ENCODE measurements at places on chromosomes 4 and X.
A peak's percentile ranks its signal among the peaks of the same experiment; 100 is the strongest.

DNA sequence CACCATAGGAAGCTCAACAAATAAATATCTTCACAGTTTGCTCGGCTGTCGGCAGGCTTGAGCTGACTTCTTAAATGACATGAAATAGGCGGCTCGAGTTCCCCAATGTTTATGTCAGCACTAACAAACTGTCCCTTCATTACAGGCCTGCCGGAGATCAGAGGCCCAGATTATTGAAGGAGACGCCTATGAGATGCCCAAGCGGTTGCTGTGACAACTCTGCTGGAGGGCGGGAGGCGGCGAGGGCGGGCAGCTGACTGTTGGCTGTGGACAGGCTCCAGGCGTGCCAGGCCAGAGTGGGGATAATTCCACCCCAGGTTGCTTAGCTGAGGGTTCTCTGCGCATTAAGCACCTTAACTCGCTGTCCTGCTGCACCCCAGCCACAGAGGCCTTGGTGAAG, 39.2 kb upstream of the MSX1 start:
- no peaks in the 10 kb centered on the region for H3K27me3 ChIP-seq
- H3K4me3 ChIP-seq, result no peak overlapping the region

DNA sequence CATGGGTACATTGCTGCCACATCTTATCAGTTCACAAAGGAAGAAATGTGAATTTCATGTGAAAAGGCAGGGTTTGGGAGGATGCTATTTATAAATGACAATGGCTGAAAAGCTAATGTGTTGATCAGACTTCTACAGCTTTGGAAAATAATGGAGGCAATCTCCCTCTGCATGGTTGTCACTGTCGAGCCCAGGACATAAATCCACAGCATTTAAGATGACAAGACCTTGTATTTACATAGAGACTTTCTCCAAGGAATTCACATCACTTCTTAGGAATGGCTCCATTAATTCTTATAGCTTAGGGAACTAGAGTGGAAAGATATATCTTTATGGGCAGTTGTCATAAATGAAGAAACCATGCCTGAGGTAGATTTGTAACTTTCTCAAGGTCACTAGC, 66.7 kb downstream of the CBLL2 start:
- no peaks in the 10 kb centered on the region for H3K4me1 ChIP-seq
- no peak for DNase-seq
- H3K27ac ChIP-seq, result no peak overlapping the region

DNA sequence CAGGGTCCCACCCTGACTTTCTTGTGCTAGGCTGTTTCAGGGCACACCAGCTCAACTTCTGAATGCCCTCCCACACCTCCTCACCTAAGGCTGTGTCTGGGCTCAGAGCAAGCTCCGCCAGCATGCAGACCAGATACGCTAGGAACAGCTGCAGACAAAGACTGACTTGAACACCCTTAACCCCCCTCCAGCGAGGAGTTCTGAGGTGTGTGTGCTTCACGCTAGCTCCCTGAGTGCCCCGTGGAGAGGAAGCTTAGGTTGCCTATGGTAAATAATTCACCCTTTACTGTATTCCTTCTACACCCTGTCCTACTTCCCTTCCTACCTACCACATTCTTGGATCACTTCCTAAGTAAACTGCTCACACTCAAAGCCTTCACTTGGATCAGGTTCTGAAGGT, 115.0 kb downstream of the VCX3B start:
- H3K27me3 ChIP-seq, result no peaks in the 10 kb centered on the region
- no peaks in the 10 kb centered on the region for H3K36me3 ChIP-seq

DNA sequence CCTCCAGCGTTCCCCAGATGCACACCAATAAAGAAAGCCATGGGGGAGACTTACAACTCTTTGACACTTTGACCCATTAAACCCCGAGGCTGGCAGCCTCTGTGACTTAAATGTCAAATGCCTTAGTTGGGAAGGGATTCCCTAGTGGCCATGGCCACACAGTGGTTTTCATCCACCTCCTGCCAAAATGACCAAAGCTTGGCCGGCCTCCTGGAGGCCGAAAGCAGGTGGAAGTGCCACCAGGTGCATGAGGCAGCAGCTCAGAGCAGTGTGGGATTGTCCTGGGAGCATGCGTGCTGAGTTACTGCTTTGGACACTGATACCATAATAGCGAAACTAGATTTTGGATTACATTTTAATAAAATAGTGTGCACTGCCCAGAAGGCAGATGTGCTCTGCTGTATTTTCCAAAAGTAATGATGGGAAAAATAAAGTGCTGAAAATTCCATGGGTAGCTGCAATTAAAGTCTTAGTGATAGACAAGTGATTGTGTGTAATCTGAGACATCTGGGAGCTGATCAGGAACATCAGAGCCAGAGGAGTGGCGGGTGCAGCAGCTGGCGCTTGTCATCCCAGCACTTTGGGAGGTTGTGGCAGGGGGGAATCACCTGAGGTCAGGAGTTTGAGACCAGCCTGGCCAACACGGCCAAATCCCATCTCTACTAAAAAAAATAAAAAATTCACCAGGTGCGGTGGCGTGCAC, 39.8 kb upstream of the TADA2B start:
- no peak overlapping the region for H3K4me3 ChIP-seq
- H3K27ac ChIP-seq, result no peak overlapping the region
- peaks cover 55% of the 10 kb centered on the region for H3K36me3 ChIP-seq
- no peak for DNase-seq

DNA sequence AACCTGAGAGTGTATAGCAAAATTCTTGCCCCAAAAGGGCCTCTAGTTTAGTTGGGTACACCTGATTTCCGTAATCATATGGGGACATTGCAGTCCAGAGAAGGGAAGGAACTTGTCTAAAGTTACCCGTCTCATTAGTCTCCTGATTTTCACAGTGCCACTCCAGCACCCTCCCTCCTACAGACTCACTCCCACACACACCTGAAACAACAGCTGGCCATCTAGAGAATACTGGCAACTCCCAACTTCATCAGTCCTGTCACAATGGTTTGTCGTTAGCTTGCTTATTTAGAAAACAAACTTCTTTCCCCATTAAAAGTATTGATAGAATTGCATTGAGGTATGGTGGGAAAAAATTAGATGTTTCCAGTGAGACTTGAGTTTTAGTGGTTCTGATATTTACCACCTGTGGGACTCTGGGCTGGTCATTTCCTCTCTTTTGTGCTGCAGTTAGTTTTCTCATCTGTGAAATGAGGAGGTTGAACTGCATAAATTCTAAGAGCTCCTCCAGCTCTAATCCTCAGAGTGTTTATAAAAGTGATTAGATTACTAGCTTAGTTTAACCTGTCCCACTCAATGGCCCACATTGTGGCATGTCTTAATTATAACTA, 1.7 kb downstream of the IL13RA1 start:
- no peaks in the 10 kb centered on the region for H3K27me3 ChIP-seq
- no peak for DNase-seq
- no peaks in the 10 kb centered on the region for H3K36me3 ChIP-seq
- peak overlapping the region; percentile 92 for H3K27ac ChIP-seq
- H3K4me1 ChIP-seq, result peaks cover 12% of the 10 kb centered on the region
- peak overlapping the region; percentile 83 for H3K4me3 ChIP-seq

- H3K4me1 ChIP-seq, result no peaks in the 10 kb centered on the region
- no peaks in the 10 kb centered on the region for H3K36me3 ChIP-seq
- no peak for DNase-seq
- no peak overlapping the region for H3K27ac ChIP-seq
These were observed 607.8 kb upstream of the ZFP42 start for GRCh38 chr4:187387739-187388138.

GRCh38 chrX:1144293-1144692, 68.2 kb downstream of the CRLF2 start:
- no peak for DNase-seq
- H3K4me1 ChIP-seq, result no peaks in the 10 kb centered on the region
- no peak overlapping the region for H3K4me3 ChIP-seq
- no peaks in the 10 kb centered on the region for H3K36me3 ChIP-seq

- no peak overlapping the region for H3K27ac ChIP-seq
- H3K4me3 ChIP-seq, result no peak overlapping the region
- no peak for DNase-seq
- H3K27me3 ChIP-seq, result no peaks in the 10 kb centered on the region
- H3K4me1 ChIP-seq, result no peaks in the 10 kb centered on the region
These were observed 105.6 kb upstream of the MAMLD1 start for GRCh38 chrX:150257353-150258175.

DNA sequence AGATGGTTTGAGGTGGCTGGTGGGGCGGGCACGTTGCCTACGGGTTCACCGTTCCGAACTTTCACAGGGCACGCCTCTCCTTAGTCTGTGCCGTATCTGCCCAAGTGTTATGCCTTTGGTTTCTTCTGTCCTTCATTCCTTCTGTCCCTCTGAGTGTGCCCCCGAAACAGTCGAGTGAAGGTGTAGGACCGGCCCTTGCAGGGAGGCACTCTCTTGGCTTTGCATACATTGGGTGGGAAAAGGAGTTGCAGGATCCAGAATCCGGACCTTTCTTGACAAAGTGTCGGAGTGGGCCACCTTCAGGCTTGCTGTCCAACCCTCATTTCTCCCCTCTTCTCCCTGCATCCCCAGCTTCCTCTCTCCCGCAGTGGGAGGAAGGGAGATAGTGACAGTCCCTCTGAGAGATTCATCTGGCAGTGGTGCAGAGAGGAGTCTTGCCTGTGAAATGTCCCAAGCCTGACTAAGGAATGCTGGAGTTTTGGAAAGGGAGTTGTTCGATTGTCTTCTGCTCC, 569 bp downstream of the ARFIP1 start:
- H3K4me3 ChIP-seq, result peak overlapping the region; percentile 90
- peaks cover 38% of the 10 kb centered on the region for H3K4me1 ChIP-seq
- DNase-seq, result no peak
- peak overlapping the region; percentile 84 for H3K27ac ChIP-seq
- no peaks in the 10 kb centered on the region for H3K27me3 ChIP-seq

GRCh38 chr4:121071640-121072223, 603 bp downstream of the NDNF start:
- H3K27me3 ChIP-seq, result no peaks in the 10 kb centered on the region
- no peak overlapping the region for H3K27ac ChIP-seq

DNA sequence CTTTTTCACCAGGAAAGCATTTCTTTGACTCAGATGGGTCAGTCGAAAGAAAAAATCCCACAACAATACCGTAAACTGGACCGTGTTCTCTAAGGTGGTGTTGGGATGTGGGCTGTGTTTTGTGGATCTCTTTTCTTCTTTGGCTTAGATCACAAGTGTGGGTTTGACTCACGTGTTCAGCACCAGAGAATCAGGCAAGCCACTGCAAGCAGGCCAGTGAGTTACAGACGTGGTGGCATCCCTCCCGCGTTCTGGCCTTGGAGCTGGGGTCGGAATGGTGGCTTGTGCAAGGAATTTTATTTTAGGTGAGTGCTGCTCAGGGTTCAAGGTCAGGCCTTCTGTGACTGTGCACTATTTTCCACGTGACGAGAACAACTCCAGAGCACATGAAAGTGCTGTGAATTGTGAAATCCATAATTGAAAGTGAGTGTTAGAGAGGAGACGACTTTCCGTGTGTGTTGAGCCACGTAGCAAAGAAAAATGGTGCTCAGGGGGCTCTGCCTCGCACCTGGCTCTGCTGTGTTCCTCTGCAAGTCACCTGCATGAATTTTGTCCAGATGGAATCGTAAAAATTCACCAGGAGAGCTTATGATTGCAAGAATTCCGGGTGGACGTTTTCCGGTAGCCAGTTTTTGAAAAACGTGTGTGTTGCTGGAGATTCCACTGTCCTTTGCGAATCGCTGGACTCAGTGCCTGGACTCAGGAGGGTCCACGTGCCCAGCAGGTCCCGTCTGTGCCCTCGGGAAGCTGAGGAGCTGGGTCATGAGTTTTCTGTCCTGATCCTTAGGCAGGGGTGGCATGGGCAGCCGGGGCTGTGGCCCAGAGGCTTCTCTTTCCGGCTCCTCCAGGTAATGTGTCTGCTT, 33.6 kb upstream of the HGFAC start:
- DNase-seq, result no peak
- peaks cover 8% of the 10 kb centered on the region for H3K4me1 ChIP-seq
- H3K27me3 ChIP-seq, result no peaks in the 10 kb centered on the region
- no peak overlapping the region for H3K4me3 ChIP-seq
- no peak overlapping the region for H3K27ac ChIP-seq

DNA sequence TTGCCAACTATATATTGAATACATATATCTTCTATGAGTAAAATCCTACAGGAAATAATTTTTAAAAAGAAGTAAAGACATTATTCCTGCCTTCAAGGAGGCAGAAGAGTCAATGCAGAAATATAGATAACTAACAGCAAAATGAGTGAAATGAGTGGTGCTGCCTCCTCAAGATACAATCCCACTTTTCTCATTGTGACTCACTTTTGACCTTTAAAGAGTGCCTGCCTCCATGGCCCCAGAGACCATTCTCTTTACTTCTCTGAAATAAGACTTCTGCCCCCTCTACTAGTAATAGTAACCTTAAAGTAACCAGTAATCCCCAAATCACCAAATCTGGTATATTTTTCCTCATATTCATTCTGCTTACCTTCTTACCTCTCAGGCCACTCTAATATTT, 15.5 kb downstream of the SLC10A7 start:
- DNase-seq, result no peak
- H3K27ac ChIP-seq, result no peak overlapping the region
- no peaks in the 10 kb centered on the region for H3K4me1 ChIP-seq
- no peaks in the 10 kb centered on the region for H3K27me3 ChIP-seq
- H3K36me3 ChIP-seq, result peaks cover 1% of the 10 kb centered on the region

GRCh38 chrX:120207009-120207605, 43.5 kb upstream of the ZBTB33 start:
- no peak for DNase-seq
- no peak overlapping the region for H3K4me3 ChIP-seq
- H3K27me3 ChIP-seq, result no peaks in the 10 kb centered on the region

- no peaks in the 10 kb centered on the region for H3K36me3 ChIP-seq
- H3K4me3 ChIP-seq, result no peak overlapping the region
- no peak overlapping the region for H3K27ac ChIP-seq
These were observed 267.5 kb downstream of the FAT4 start for GRCh38 chr4:125582302-125582701.

DNA sequence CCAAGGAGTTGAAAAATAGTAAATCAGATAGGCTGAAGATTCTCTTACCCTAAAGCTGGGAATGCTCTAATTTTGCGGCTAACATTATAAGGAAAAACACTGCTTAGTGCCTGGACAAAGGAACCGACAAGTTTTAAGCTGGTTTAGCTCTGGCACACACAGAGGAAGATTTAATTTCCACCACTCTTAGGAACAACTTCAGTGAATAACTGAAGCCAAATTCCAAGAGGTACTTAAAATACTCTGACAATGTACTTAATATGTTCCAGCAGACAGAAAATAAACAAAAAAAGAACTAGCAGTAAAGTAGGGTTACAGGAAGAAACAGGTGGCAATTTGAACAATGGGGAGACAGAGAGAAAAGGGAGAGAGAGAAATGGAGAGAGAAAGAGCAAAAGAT, 340.8 kb upstream of the NDST4 start:
- no peaks in the 10 kb centered on the region for H3K27me3 ChIP-seq
- no peaks in the 10 kb centered on the region for H3K36me3 ChIP-seq
- no peak overlapping the region for H3K4me3 ChIP-seq
- DNase-seq, result no peak

- no peaks in the 10 kb centered on the region for H3K36me3 ChIP-seq
- peaks cover 3% of the 10 kb centered on the region for H3K4me1 ChIP-seq
- no peak overlapping the region for H3K4me3 ChIP-seq
- H3K27ac ChIP-seq, result no peak overlapping the region
- no peak for DNase-seq
These were observed 33.3 kb upstream of the FGFR3 start for GRCh38 chr4:1759818-1760223.

- H3K4me3 ChIP-seq, result no peak overlapping the region
- peaks cover 11% of the 10 kb centered on the region for H3K4me1 ChIP-seq
- no peaks in the 10 kb centered on the region for H3K27me3 ChIP-seq
- H3K36me3 ChIP-seq, result peaks cover 4% of the 10 kb centered on the region
- H3K27ac ChIP-seq, result peak overlapping the region; percentile 35
These were observed 123.3 kb downstream of the ARHGEF9 start for GRCh38 chrX:63661676-63662075.
